ENCODE measurements at places on chromosomes 16 and 17. TPM values are rescaled to one million over a fixed set of nuclear protein-coding genes. Genes with fewer than 3 reads are reported as not detected.

CCDC78 gene
- total RNA-seq, result 1.3 TPM

MT1A gene
- 0.88 TPM for total RNA-seq

CCL4 gene
- not detected for total RNA-seq

SAMD14 gene
- total RNA-seq, result 1.5 TPM

PLLP gene
- 0.37 TPM for total RNA-seq

NOG gene
- total RNA-seq, result not detected

FBXO39 gene
- 0.31 TPM for total RNA-seq

BCO1 gene
- not detected for total RNA-seq

THUMPD1 gene
- 49.7 TPM for total RNA-seq

SPNS3 gene
- total RNA-seq, result not detected

HOXB6 gene
- not detected for total RNA-seq

ZG16B gene
- total RNA-seq, result 0.78 TPM

HOXB5 gene
- not detected for total RNA-seq

RRAD gene
- not detected for total RNA-seq

FOXJ1 gene
- not detected for total RNA-seq

WSCD1 gene
- 3.0 TPM for total RNA-seq

TNFRSF17 gene
- total RNA-seq, result not detected

TBC1D26 gene
- total RNA-seq, result not detected

SLC9A5 gene
- 0.05 TPM for total RNA-seq

KRTAP4-1 gene
- not detected for total RNA-seq

TPSD1 gene
- not detected for total RNA-seq

SLC13A2 gene
- total RNA-seq, result not detected

PPP1R27 gene
- not detected for total RNA-seq

TMEM100 gene
- total RNA-seq, result 2.9 TPM

HSPB9 gene
- not detected for total RNA-seq

DOC2A gene
- total RNA-seq, result not detected

ABCA8 gene
- total RNA-seq, result 103 TPM
